Activated CD8-positive, alpha-beta memory T cell treated with anti-CD3 and anti-CD28 coated beads, Interleukin-2, amount 10 ng/mL, durations not matched to agents 7 days and 5 days (primary cell): ENCODE measurements at places on chromosomes 16 and 17. TPM values are rescaled to one million over a fixed set of nuclear protein-coding genes. Genes with fewer than 3 reads are reported as not detected.

GPRC5C gene
- not detected for total RNA-seq

CACNG3 gene
- not detected for total RNA-seq

NME3 gene
- 50.4 TPM for total RNA-seq

INCA1 gene
- total RNA-seq: 0.20 TPM

HS3ST3A1 gene
- not detected for total RNA-seq

ATPAF2 gene
- total RNA-seq: 33.4 TPM

KRTAP3-2 gene
- total RNA-seq: not detected

ABCA5 gene
- 17.5 TPM for total RNA-seq

FBXW10 gene
- not detected for total RNA-seq

PRR35 gene
- not detected for total RNA-seq

KCTD19 gene
- total RNA-seq: 1.1 TPM

KRTAP16-1 gene
- not detected for total RNA-seq

CMTM2 gene
- 1.1 TPM for total RNA-seq

GNAO1 gene
- 4.3 TPM for total RNA-seq

GUCY2D gene
- not detected for total RNA-seq

TEKT1 gene
- not detected for total RNA-seq

GRCh38 chr17:48299760-48300159 lies 130.3 kb downstream of the SKAP1 start:
- no peak for DNase-seq

DNA sequence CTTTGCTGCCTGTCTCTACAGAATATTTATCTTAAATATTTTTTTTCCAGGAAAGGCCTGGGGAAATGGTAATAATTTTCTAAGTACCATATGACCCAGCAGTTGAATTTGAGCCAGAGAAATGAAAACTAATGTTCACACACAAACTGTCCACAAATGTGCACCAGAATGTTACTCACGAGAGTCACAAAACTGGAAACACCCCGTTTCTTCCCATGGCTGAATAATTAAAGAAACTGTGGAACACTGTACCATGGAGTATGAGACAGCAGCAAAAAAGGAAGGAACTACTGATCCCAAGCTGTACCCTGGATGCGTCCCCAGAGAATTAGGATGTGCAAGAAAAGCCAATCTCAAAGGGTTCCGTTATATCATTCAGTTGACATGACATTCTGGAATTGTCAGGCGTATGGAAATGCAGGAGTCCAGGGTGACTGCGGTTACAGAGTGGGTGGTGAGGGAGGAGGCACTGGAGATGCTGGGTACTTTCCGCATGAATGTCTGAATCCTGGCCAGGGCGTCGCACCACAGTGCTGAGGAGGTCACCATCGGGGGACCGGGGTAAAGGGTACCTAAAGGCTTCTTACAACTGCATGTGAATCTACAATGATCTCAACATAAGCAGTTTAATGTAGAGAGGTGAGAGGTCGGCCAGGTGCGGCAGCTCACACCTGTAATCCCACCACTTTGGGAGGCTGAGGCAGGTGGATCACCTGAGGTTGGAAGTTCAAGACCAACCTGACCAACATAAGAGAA lies 34.5 kb downstream of the USP22 start:
- DNase-seq: no peak

- no peak for DNase-seq
These were observed 324.5 kb downstream of the SOX9 start for GRCh38 chr17:72445055-72445991.

DNA sequence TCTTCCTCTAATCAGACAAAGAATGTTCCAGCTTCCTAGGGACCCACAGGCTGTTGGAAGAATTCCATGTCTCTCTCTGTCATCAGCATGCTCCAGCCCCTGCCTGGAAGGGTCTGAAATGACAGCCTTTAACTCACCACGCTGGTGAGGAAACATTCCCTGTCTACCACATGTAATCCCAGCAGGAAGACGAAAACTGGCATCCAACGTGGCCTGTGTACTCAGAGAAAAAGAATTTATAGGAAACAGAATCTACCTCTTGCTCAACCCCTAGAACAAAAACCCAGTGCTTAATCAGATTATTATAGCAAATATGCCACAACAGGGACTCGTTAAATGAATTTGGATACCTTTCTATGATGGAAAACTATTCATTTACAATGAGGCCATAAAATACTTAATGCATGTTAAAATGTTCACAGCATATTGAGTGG lies 147.3 kb upstream of the FOXF1 start:
- DNase-seq: no peak

GRCh38 chr17:47937941-47938340 lies 3.4 kb upstream of the PNPO start:
- no peak for DNase-seq

DNA sequence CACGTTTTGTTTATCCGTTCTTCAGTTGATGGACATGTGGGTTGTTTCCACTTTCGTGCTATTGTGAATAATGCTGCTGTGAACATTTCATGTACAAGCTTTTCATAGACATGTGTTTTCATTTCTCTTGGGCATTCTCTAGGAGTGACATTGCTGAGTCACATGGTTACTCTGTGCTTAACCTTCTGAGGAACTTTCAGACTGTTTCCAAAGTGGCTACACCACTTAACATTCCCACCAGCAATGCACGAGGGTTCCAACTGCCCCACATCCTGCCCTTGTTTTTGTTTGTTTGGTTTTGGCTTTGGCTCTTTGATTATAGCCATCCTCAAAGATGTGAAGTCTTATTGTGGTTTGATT lies 14.2 kb upstream of the PEMT start:
- no peak for DNase-seq

GRCh38 chr16:5228369-5228768 lies 130.8 kb upstream of the EEF2KMT start:
- no peak for DNase-seq

GRCh38 chr16:58518083-58518979 lies 3.0 kb downstream of the SETD6 start:
- DNase-seq: no peak

GRCh38 chr16:64865069-64865696 lies 256.7 kb downstream of the CDH11 start:
- no peak for DNase-seq

DNA sequence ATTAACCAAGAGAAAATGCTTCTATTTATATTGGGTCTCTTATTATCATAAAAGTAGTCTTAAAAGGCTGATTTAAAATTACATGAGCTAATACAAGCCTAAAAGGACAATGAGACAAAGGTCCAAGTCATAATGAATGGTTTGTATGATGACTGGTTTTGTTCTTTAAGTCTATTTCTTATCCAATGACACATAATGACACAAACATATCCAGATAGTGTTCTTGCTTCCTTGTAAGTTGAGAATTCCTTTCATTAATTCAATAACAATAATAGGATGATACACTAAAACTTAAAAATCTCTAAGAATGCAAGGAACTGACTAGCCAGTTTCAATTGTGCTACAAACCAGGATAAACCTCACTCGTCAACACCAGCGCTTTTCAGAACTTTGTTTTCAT lies 244.1 kb downstream of the CEP112 start:
- no peak for DNase-seq

DNA sequence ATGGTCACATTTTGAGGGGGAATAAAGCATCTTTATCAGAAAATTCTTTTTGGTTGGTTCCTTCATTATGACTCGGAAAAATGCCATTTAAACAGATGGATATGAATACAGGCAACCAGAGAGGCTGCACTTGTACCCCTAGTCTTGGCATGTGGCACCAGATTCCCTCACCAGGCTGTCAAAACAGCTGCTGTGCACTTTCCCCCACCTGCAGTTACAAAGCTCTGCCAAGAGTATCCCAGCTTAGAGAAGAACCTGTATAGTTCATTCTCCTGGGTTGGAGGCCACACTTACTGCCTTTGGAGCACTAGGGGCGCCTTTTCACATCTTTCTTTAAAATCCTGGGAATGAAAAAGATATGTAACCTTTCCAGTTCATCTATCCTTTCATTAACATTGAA lies 190.3 kb downstream of the KIF2B start:
- no peak for DNase-seq

DNA sequence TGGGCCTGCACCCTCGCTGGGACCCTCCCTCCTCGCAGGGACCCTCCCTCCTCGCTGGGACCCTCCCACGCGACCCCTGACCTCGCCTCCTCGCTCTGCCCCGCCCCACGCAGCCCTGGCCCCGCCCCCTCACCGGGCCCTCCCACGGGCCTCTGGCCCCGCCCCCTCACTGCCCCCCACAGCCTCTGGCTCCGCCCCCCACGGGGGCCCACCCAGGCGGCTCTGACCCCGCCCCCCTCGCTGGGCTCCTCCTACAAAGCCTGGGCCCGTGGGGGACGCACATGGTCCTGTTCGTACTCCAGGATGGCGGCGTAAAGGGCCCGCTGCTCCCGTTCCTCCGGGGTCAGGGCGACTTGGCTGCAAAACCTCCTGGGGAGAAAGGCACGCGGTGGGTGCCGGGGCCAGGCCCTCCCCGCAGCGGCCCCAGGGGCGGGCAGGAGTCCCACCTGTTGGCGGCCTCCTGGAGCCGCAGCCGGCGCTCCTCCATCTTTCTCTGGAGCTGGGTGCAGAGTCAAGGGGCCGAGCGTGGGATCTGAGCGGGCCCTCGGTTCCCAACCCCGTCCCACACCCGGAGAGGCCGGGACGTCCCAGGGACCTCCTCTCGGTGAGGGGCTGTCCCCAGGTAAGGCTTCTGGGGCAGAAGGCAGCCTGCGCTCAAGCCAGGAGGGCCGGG lies 9.0 kb downstream of the VPS9D1 start:
- DNase-seq: peak; percentile 87

- DNase-seq: no peak
These were observed 278 bp downstream of the RAB11FIP3 start for GRCh38 chr16:425740-426114.

- peak; percentile 98 for DNase-seq
These were observed at the start of gene PEMT for GRCh38 chr17:17591355-17592298. Gene PEMT (minus strand): TSS chr17:17591708. CDS start chr17:17591626, 82 bp downstream.

- no peak for DNase-seq
These were observed 291.2 kb downstream of the CDH11 start for GRCh38 chr16:64830653-64831052.

DNA sequence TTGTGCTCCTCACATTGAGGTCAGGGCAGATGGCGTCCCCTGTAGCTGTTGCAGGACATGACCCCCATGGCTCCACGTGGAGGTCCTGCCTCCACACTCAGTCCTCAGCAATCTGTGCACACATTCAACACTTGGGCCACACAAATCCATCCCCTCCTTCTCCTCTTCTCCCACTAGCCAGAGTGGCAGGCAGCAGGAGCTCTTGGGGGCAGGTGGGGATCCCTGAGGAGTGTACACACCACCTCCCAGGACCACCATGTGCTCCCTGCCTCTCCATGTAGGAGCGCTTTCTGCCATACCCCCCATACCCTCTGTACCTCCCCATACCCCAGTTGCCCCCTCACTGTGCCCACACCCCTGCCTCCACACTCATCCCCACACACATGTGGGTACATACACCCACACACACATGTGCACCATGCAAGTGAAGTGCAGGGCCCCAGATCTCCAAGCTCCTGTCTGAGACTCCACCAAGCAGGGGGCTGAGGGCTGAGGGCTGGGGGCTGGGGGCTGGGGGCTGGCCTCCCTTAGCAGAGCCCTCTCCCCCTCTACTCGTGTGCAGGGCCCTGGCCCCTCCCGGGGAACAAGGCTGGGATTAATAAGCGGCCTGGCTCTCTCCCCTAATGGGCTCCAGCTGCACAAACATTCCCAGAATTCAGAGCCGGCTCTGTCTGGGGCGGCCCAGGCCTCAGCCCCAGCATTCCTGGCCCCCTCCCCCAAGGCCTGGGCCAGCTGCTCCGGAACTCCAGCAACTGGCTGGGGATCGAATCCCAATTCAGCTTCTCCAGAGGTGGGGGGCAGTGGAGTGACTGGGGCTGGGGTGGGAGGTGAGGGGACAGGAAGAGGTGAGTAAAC lies 48.2 kb upstream of the MEIOC start:
- DNase-seq: no peak

- no peak for DNase-seq
These were observed 84.2 kb downstream of the ZFHX3 start for GRCh38 chr16:72963533-72964315.

- no peak for DNase-seq
These were observed 568 bp upstream of the CCDC154 start for GRCh38 chr16:1444730-1445517.

DNA sequence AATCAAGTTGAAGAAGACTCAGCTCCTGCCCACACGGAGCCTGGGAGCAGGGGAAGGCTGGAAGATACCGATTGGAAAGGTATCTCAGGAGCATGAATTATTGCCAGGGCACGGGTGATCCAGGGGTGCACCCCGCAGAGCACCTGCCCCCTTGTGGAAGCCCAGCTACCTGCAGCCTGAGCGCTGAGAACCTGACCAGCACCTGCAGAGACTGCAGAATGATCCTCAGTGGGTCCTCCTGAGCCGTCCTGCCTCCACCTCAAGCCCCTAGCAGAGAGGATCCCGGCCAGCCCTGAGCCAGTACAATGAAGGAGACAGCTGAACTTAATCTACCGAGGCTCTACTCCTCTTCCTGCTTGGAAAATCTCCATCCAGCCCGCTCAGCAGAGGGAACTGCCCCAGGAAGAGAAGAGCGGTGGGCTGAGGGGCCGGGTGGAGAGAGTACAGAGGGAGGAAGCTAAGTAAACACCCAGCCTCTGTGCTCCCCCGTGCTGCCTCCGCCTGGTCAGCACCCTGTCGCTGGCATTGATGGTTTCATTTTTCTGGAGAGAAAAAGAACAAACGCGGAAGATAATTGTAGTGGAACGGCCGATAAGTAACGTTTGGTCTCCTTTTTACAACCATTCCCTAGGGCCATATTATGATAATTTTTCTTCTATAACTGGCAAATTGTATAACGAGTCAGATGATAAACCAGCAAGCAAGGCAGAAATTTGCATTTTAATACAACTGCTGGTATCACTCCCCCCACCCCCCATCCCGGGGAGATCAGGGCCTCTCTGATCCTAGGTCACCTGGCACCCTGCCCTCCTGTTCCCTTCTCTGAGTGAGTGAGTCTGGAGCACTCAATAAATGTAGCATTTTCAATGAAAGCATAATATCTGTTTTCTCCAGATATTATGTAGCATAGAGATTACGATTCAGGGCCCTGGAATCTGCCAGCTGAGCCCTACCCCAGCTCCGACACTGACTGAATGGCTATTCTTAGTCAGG lies 204.5 kb upstream of the RPL38 start:
- peak; percentile 71 for DNase-seq

DNA sequence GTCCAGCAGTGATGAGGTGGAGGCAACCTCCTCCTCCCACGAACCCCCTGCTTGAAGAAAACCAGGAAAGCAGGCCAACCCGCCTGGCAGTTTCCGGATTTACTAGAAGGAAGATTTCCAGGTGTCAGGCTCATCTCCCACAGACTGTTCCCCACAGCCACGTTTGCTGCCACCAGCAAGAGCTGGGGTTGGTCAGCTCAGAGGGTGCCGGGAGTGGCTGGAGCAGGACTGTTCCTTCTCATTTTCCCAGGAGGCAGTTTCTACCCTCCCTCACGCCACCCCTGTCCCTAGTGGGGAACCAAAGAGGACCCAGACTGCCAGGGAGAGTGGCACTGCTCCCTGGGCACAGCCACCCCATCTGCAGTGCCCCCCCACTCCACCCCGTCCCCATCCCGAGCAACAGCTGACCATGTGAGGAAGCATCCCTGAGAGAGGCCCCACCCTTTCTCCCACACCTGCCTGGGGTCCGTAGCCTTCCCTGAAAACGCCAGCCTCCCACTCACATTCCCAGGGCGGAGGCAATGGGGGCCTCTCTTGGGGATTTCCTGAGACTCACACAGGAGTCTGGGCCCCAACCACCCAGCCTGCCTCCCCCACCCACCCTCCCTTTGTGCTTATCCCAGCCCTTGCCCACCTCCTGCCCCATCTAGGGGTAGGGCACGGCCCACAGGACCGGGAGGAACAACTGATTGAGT lies 5.9 kb downstream of the KRT17 start:
- no peak for DNase-seq

GRCh38 chr17:4500191-4500571 lies 1.5 kb downstream of the SPNS2 start:
- no peak for DNase-seq

GRCh38 chr16:85465328-85466303 lies 147.5 kb upstream of the GSE1 start:
- no peak for DNase-seq

GRCh38 chr16:87133966-87134627 lies 183.1 kb downstream of the C16orf95 start:
- DNase-seq: no peak
